ENCODE measurements at places on chromosomes 16 and 17. TPM values are rescaled to one million over a fixed set of nuclear protein-coding genes. Genes with fewer than 3 reads are reported as not detected.

KRTAP2-2 gene
- total RNA-seq = not detected

TPSD1 gene
- not detected for total RNA-seq

TMEM95 gene
- total RNA-seq = not detected

LLGL2 gene
- total RNA-seq = 0.59 TPM
